ENCODE measurements at places on chromosomes 2 and 18. TPM values are rescaled to one million over a fixed set of nuclear protein-coding genes. Genes with fewer than 3 reads are reported as not detected.
A peak's percentile ranks its signal among the peaks of the same experiment; 100 is the strongest.

DNA sequence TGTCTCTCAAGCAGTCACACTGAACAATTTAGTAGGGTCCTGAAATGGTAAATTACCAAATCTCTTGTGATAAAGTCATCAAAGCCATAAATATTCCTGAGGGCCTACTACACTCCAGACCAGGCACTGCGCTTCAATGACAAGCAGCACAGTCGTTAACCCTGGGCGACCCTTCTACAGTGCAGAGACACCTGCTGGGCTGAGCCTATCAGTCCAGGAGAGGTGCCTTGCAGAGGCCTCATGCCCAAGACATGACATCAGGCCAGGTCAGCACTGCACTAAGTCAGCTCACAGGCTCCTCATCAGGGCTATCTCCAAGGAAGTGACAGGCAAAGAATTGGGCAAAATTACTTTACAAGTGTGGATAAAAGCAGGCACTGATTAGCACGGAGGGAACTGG is 166.4 kb upstream of the EPB41L3 start:
- DNase-seq, result no peak

DNA sequence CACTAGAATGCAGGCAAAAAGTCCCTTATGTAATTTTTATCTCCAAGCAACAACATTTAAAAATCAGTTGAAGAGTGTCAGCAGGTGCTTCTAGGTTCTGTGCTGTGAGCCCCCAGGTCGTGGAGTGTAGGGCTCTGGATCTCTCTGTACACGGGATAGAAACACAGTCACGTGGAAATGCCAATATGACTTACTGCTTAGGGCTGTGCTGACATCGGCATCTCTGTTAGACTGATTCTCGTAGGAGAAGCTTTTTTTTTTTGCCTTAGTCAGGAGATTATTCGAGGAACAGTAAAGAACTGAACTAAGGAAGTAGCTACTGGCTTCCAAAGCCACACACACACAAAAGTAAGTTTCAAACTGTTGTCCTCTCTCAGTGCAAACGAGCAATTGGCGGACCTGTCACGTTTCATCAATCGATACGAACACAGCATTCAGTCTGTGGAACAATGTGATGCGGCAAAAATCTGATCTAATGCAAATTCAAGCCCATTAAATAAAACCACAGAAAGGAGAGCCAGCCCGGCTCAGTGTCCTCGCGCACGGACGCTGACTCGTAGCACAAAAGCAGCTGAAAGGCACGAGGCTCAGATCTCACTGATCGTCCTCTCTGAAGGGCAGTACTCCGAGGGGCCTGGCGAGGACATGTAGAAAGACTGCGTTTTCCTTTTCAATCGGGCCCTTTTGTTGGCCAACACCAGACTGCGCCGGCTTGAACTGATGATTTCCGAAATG is 41.5 kb downstream of the PRELID3A start:
- no peak for DNase-seq

DNA sequence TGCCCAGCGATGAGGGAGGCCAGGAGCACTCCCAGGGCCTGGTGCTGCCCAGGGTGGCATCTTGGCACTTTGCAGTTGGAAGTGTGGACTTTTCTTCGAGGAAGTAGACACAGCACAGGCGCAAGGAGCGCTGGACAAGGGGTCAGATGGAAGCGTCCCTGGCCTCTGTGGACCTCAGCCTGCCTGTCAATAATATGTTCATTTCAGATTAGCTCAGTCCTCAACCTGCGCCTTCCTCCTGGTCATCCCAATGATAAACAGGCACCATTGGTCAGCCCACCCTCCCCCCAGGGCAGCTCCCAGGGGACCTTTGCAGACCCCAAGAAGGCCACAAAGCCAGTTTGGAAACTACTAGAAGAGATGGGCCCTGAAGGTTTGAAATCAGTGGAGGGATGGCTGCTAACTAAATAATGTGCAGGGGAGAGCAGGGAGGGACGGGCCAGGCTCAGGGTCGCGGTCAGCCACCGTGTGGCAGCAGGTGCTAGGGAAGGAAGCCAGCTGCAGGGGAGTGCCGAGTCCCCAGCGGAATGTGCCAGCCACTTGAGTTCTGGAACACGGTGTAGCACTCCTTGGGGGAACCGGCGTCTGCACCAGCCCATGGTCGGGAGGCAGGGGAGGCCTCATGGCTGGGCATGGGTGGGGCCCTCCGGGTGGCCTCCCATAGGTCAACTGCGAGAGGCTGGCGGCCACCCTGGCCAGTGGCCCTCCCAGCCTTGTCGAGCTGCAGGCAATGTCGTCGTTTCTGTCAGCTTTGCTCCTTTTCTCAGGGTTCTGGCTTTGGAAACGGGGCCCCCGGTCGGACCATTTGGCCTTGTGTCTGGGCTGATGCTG is 59.9 kb downstream of the ADI1 start:
- DNase-seq, result peak; percentile 50

GRCh38 chr2:179429597-179429996 is 165.0 kb upstream of the SESTD1 start:
- DNase-seq, result no peak

DNA sequence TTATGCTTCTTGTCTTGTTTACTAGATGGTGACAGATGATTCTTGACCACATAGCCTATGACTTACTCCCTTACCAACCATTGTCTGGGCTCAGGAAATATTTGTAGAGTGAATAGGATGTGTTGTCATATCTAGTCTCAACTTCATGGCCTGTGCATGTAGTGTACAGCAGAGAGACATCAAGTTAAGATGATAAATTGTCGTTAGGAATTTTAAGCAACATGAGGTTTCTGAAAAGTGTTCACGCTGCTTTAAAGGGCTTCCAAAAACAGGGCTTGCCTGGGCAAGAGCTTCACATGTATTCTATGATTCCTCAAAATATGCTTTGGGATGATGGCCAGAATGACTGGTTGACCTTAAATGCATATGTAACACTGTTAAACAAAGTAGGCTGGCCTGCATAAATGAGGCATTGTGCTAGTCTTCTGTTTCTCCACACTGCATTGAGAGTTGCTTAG is 424.0 kb downstream of the RND3 start:
- DNase-seq, result no peak

- no peak for DNase-seq
Measured at GRCh38 chr18:36141576-36141975, 11.9 kb downstream of the ELP2 start.

- no peak for DNase-seq
Measured at GRCh38 chr2:101230541-101231001, 22.1 kb upstream of the CNOT11 start.

GRCh38 chr2:188181067-188181838 is 110.4 kb upstream of the GULP1 start:
- DNase-seq, result no peak

GRCh38 chr2:118530976-118531375 is 316.5 kb downstream of the EN1 start:
- DNase-seq, result no peak

DNA sequence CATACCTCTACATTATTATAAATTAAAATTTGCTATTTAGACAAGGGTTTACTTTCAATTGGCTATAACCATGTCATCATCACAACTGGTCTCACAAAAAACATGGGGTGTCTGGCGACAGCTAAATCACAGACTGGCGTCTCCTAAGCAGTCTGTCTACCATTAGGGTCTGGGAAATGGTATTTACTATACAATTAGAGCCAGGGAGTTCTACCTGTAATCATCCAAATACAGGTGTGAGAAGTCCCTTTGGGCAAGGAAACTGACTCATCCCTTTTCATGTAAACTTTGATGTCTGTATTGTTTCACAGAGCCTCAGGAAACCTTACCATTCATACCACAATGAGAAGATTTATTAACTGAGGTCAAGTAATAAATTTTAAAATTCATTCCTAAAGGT is 126.7 kb downstream of the OLA1 start:
- no peak for DNase-seq

GRCh38 chr2:204625135-204625534 is 79.9 kb downstream of the PARD3B start:
- no peak for DNase-seq

GRCh38 chr2:218605432-218605831 is 2.3 kb upstream of the PLCD4 start:
- DNase-seq, result no peak

DNA sequence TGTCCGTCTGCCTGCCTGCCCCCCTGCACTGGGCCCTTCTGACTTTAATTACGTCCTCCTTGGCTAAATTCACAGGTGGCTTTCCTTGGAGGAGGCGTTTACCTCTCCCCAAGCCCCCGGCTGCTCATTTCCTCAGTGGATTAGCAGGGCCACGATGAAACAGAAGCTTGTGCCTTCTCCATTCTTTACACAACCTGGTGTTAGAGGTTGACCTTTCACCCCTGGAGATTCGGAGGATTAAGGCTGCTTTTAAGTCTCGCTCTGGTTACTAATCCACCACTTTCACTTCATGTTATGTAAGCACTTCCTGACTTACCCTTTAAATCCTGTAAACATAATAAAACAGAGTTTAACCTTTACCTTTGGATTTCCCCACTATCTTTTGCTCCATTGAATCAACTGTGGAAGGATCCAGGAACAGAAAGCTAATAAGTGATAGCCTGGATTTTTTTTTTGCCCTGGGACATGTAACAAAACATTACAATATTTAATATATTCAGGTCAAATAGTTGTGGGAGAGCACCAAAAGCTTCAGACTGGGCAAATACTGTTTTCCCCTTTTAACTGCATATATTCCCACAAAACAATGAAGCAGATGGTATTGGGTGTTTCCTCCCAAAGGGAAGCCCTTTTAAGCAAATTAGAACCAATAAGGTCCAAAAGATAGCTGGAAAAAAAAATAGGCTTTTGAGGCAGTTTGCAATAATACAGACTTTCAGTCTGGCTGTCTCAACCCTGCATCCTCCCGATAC is 370.2 kb downstream of the EN1 start:
- no peak for DNase-seq

GRCh38 chr2:208929139-208929864 is 494.5 kb upstream of the MAP2 start:
- DNase-seq, result no peak

- DNase-seq, result no peak
Measured at GRCh38 chr2:151478011-151478410, 68.3 kb downstream of the RIF1 start.

DNA sequence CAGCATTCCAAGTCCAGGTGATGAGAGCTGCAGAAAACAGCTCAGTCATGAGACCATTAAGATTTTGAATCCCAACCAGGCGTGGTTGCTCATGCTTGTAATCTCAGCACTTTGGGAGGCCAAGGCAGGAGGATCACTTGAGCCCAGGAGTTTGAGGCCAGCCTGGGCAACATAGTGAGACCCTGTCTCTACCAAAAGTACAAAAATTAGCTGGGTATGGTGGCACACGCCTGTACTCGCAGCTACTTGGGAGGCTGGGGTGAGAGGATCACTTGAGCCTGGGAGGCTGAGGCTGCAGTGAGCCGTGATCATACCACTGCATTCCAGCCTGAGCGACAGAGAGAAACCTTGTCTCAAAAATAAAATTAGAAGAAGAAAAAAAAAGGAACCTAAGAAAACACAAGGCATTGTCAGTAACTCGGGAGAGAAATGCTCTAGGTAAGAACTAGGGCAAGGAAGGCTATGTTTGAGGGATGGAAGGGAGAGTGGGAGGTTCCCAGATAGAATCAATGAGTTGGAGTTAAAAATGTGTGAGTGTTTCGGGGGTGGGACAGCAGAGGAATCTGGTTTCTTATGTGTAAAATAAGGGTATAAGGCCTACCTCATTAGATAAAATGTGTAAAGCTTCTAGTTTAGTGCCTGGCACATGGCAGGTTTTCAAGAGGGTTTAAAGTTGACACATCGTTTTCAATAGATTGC is 23.3 kb upstream of the MTA3 start:
- DNase-seq, result no peak

DNA sequence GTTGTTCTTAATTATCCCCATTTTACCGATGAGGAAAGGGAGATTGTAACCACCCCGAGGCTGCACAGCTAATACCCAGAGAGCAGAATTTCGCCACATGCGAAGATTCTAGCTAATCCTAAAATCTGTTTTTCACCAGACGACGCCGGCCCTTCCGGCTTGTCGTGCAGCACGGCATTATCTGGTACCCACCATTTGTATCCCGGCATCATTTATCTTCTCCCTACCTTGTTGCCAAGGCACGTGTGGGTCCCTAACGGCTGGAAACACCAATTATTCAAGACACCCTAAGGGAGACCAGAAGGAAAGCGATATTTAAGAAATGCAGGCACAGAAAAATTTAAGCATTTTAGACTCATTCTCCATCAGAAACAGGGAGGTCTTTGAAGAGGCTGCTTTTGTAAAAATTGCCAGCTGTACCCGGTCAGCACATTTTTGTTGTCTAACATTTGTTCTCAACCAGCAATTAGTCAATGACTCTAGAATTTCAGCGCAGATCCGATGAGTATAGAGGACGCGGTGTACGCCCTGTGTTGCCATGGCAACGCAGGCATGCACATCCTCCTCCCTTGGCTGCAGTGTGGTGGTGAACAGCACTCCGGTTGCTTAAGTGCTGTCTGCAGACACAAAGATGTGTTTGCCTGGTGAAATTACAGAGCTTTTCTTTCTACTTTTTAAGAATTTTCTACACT is 111.6 kb downstream of the AGAP1 start:
- DNase-seq, result no peak

- no peak for DNase-seq
Measured at GRCh38 chr18:69216321-69216720, 184.4 kb upstream of the DOK6 start.

DNA sequence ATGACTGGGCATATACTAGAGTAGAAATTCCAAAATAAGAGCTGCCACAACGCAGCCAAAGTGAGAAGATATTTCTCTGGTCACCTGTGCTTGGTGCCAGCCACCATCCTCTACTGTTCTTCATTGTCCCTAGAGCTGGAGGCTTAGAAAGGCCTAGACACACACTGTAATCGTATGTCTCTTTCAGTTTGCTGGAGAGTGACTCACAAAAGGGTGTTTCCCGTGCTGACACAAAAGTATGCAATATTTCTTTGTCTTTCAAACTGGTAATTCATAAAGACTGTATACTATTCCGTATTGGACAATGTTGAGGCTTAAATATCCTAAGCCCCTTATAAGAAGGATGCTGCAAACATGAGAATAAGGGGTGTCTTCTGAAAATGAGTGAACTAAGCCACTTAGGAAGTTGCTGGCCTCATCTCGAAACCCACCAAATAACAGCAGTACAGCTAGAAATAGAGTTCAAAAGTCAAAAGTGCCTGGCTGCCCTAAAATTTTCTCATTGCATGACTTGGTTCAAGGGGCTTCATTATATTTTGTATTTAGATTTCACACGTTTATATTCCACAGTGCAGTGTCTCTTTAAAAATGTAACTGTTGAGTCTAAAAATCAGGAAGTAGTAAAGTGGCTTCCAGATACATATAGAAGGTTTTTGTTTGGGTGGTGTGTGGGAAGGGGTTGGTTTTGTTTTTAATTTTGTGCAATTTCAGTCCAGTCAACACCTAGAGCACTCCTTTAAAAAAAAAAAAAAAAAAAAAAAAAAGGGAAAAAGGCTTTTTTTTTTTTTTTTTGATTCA is 601.1 kb downstream of the ARHGAP15 start:
- peak; percentile 23 for DNase-seq

- DNase-seq, result no peak
Measured at GRCh38 chr2:205609113-205609512, 73.2 kb upstream of the NRP2 start.

Gene TEX261
- total RNA-seq, result 53.6 TPM

Gene CROCC2
- not detected for total RNA-seq

Gene LHCGR
- total RNA-seq, result not detected

Gene GREB1L
- total RNA-seq, result not detected

Gene EMILIN1
- 0.52 TPM for total RNA-seq

Gene LIMS1
- 86.5 TPM for total RNA-seq

Gene CREG2
- not detected for total RNA-seq

Gene MATN3
- not detected for total RNA-seq

Gene NT5C1B
- not detected for total RNA-seq

Gene DNAH6
- 2.6 TPM for total RNA-seq
